Colonic mucosa (tissue), 4 donors: ENCODE measurements at places on chromosomes 3 and 15.

DNA sequence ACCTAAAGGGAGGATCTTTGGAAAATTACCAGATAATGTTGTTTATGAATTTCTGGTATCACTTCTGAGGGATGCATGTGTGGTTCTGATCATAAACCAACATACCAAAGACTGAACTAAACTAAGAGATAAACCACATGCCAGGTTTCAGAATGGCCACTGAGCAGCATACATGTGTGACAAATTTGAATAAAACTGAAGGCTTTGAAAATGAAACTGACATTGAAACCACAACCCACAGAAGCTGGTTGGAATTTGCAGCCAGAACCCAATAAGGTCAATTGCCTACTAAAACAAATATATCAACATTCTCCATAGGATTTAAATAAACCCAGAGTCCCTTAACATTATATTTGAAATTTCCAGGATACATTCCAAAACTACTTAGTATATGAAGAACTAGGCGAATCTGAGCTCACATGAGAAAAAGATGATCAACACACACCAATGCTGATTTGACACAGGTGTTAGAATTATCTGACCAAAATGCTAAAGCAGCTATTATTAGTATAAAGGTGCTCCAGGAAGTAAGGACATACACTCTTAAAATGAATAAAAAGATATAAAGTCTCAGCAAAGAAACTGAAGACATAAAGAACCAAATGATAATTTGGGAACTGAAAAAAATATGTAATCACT lies 125.0 kb downstream of the ZNF280D start:
- no peak for DNase-seq

GRCh38 chr3:39445927-39446326 lies 21.6 kb upstream of the MOBP start:
- DNase-seq: no peak

GRCh38 chr3:61522060-61522459 lies 39.3 kb upstream of the PTPRG start:
- no peak for DNase-seq

GRCh38 chr3:126546013-126546412 lies 12.7 kb downstream of the C3orf22 start:
- DNase-seq: peak; percentile 12

DNA sequence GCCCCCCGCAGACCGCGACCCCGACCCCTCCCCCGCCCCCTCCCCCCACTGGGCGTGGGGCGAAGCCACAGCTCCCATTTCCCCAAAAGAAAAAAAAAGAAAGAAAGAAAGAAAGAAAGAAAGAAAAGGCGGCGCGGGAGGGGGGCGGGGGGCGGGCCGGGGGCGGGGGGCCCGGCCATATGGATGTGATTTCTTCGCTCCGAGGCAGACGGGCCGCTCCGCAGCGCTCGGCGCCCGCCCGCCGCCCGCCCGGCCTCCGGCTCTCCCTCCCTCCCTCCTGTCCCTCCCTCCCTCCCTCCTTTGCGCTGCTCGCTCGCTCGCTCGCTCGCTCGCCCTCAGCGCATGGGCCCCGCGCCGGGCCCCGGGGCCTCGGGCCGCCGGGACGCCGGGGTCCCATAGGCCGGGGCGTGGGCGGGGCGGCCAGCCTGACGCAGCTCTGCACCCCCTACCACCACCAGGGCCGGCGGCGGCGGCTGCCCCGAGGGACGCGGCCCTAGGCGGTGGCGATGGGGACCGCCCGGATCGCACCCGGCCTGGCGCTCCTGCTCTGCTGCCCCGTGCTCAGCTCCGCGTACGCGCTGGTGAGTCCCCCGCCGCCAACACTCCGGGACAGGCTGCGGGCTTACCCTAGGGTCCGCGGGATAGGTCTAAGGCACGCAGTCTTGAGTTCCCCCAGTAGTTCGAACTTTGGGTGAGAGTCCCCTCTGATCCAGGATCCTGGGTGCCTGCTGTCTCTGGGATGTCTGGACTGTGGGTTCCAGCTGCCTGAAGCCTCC lies 5.7 kb downstream of the PTH1R start:
- DNase-seq: no peak

- no peak for DNase-seq
Measured at GRCh38 chr15:25106209-25106608, 151.4 kb downstream of the SNRPN start.

DNA sequence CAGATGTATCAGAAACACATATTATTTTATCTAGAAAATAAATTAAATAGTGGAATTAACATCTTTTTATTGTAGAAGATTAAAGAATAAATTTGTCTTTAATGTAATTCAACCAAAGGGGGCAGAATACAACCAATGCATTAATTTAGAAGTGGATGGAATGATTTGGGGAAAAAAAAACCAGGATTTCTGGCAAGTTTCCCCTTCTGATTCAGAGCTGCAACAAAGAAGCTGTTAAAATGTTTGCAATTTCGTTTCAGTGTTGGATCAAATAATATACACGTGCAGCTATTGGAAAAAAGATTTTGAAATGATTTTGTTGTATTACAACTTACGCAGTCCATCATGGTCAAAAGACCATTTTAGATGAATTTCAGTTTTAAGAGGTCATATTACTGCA lies 71.6 kb upstream of the ZNF280D start:
- DNase-seq: no peak

GRCh38 chr15:70127288-70127746 lies 29.6 kb upstream of the TLE3 start:
- DNase-seq: no peak

DNA sequence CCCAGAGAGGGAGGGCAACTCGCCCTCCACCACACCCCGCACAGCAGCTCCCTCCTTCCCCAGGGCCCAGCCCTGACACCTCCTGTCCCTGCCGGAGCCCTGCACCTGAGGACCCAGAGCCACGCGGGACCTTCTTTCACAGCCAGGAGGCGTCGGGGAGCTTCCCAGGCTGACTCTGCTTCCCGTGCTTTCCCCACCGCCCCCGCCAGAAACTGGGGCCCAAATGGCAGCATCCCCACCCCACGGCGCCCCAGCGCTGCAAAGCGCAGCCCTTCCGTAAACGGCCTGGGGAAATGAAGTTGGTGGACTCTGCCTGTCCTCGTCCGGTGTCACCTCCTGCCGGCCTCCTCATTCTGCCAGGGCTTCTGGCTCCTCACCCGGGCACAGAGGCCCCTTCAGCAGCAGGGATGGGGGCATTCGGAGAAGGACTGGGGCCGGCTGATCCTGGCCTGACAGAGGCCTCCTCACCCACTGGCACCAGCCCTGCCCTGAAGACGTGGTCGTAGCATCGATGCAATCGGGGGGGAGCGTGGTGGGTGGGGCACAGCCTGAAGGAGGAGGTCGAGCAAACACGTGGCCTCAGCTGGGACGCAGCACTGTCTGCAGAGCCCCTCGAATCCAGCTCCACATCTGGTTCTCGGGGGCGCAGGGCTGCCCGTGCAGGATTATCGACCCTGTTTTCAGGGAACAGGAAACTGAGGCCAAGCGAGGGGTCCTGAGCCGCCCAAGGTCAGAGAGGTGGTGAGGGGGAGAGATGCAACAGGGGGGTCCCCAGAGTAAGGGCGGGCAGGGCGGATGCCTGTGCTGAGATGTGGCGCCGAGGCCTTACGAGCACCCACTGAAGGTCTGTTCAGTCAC lies 235.4 kb downstream of the XXYLT1 start:
- DNase-seq: no peak

DNA sequence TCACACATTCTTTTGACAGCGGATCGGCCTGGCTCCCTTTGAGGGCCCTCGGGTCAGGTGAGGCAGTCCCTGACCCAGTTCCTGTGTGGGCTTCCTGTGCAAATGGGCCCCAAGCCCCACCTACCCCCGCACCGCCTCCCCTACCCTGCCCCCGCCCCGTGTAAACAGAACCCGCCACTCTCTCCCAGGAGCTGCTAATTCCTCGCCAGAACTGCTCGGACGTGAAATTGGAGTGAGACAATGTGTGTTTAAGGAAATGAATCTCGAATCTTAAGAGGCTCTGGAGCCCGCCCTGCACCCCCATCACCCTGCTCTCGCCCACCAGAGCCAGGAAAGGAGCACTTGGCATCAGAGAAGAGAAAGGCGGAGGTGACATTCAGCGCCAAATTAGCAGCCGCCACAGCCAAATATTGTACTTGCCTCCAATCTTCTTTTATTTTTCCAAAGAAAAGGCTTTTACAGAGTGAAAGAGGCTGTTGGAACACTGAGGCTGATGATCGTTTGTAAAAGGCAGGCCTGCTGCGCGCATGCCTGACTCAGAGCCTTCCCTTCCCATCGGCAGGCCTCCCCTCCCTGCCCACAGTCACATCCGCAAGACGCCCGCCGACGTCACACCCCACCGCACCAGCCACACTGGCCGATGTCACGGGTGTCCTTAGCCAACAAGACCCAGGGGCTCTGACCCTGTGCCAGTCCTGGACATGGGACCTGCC lies 53.1 kb downstream of the CACNA2D2 start:
- peak; percentile 55 for DNase-seq
